CD4-positive, alpha-beta T cell (primary cell): ENCODE measurements at places on chromosomes 16 and 17.

GRCh38 chr17:57785022-57785421, 39.9 kb upstream of the CCDC182 start:
- no peak overlapping the region for H3K27ac ChIP-seq
- DNase-seq: no peak
- no peak overlapping the region for H3K4me3 ChIP-seq

- H3K27ac ChIP-seq: no peak overlapping the region
- no peaks in the 10 kb centered on the region for H3K27me3 ChIP-seq
- no peak for DNase-seq
Measured at GRCh38 chr16:12546918-12547607, 256.6 kb downstream of the CPPED1 start.

DNA sequence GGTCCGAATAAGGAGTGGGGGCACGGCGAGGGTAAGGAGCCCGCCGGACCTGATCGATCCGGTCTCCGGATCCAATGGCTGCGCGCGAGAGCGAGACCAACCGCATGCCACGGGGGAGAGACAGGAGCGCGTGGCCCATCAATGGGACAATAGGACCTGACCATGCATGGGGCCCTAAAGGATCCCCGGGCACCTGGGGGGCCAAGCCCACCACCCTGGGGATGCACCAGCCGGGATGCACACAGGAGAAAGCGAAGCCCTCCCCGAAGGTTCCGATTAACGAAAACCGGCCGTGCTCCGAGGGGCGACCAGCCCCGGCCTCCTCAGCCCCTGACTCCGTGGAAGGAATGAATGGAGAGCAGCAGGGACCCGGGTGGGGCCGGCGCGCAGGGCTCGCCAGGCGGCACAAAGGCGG, 525 bp downstream of the JPT1 start:
- no peak for DNase-seq
- H3K36me3 ChIP-seq: no peaks in the 10 kb centered on the region
- no peaks in the 10 kb centered on the region for H3K27me3 ChIP-seq
- peaks cover 32% of the 10 kb centered on the region for H3K4me1 ChIP-seq
- peak overlapping the region; percentile 96 for H3K4me3 ChIP-seq

DNA sequence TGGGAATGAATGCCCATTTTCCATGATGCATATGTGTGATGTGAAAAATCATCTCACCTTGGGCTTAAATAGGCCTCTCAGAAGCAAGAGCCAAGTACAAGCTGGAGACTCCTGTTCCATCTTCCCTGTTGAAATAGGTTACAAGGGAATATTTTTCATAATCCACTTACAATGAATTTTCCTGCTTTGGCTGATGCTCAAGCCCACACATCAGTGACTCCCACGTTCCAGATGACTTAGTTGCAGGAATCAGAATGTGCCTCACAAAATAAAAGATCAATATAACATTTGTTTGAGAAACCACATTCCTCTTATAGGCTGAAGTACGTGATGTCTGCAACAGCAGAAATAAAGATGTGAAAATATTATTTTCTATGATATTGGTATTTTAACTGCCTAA, 24.1 kb downstream of the ANKFN1 start:
- no peak overlapping the region for H3K27ac ChIP-seq
- H3K36me3 ChIP-seq: no peaks in the 10 kb centered on the region
- no peaks in the 10 kb centered on the region for H3K4me1 ChIP-seq

DNA sequence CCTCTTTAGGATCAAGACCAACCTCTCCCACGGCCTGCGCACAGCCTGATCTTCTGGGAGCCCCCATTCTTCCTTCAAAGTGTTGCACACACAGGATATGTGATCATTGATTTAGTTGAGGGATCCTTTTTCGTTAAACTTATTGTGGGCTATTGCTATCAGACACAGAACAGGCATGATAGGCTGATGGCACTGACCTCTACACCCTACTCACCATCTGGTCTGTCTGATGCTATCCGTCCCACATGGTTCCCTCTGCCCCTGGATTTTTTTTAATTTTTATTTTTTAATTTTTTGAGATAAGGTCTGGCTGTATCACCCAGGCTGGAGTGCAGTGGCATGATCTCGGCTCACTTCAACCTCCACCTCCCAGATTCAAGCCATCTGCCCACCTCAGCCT, 19.2 kb upstream of the LITAF start:
- DNase-seq: no peak
- H3K27ac ChIP-seq: no peak overlapping the region
- H3K27me3 ChIP-seq: no peaks in the 10 kb centered on the region
- no peaks in the 10 kb centered on the region for H3K4me1 ChIP-seq
- H3K36me3 ChIP-seq: no peaks in the 10 kb centered on the region
